Omental fat pad (tissue), 4 donors: ENCODE measurements at places on chromosomes 12 and 14.
A peak's percentile ranks its signal among the peaks of the same experiment; 100 is the strongest.

- no peak for DNase-seq
These were observed 14.5 kb upstream of the LLPH start for GRCh38 chr12:66144791-66145754.

DNA sequence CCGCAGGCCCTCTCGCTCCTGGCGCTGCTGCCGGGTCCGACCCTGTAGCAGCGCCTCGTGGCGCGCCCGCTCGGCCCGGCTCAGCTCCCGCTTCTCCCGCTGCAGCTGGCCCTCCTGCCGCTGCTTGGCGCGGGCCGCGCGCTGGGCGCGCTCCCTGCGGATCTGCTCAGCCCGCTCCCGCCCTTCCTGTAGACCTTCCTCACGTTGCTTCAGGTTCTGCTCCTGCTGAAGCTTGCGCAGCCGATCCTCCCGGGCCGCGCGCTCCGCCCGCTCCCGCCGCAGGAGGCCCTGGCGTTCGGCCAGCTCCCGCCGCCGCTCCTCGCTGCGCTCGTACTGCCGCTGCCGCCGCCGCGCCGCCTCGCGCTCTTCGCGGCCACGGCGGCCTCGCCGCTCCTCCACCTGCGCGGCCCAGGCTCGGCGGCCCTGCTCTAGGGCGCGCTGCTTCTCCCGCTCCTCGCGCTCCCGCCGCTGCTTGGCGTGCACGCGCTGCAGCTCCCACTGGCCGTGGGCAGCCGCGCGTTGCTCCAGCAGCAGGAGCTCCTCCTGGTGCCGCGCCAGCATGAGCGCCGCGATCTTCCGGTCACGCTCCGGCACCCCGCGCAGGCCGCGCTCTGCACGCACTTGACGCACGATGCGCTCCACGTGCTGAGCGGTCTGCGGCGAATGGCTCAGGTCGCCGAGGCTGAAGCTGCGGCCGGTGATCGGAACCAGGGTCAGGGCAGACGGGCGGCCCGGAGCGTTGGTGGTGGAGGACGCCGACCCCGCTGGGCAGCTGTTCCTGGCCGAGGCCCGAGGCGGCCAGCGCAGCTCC, 2.4 kb downstream of the CCDC177 start:
- no peak for DNase-seq

GRCh38 chr12:23729359-23729758, 220.1 kb downstream of the SOX5 start:
- DNase-seq = no peak

GRCh38 chr14:70600382-70601157, at the start of gene MED6:
Gene MED6, minus strand, starts transcription at chr14:70600655. Its CDS starts 18 bp downstream, at chr14:70600637.
- peak; percentile 51 for DNase-seq

GRCh38 chr12:40238266-40238902, 13.6 kb downstream of the LRRK2 start:
- no peak for DNase-seq

DNA sequence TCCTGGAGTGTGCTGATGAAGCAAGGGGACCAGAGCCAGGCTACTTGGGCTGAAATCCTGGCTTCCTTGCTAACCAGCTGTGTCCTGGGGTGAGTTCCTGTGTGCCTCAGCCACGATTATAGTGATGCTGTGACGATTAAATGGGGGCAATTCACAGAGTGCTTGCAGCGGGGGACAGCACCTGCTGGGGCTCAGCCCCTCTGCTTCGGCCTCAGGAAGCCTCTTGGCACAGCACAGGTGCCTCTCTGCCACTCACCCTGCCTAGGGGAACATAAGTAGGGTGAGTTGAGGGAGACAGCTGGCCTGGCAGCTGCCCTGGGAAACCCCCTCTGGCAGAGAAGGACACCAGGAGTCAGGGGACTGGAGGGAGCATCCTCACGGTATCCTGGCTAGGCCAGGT, 9.4 kb downstream of the KRT80 start:
- DNase-seq = no peak

- no peak for DNase-seq
These were observed 144.7 kb downstream of the ALX1 start for GRCh38 chr12:85424581-85425348.

DNA sequence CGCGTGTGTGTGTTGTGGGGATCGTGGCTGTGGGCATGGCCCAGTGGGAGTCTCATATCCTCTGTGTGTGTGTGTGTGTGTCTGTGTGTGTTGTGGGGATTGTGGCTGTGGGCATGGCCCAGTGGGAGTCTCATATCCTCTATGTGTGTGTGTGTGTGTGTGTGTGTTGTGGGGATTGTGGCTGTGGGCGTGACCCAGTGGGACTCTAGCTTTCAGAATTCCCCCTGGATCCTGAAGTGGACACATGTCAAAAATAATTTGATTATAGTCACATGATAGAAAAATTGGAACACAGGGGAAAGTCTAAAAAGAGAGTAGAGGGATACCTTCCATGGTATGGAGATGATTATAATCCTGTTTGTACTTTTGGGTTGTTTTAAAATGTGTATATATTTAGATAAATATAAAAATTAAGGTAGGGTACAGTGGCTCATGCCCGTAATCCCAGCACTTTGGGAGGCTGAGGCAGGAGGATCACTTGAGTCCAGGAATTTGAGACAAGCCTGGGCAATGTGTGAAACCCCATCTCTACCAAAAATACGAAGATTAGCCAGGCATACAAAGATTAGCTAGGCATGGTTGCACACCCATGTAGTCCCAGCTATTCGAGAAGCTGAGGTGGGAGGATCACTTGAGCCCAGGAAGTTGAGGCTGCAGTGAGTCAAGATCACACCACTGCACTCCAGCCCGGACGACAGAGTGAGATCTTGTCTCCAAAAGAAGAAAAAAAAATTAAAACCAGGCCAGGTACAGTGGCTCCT, 11.0 kb downstream of the PAPLN start:
- no peak for DNase-seq

DNA sequence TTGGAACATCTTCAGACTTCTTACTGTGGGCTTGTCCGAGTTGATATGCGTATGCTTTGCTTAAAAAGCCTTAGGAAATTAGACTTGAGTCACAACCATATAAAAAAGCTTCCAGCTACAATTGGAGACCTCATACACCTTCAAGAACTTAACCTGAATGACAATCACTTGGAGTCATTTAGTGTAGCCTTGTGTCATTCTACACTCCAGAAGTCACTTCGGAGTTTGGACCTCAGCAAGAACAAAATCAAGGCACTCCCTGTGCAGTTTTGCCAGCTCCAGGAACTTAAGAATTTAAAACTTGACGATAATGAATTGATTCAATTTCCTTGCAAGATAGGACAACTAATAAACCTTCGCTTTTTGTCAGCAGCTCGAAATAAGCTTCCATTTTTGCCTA, 8.8 kb downstream of the LRR1 start:
- DNase-seq = no peak

DNA sequence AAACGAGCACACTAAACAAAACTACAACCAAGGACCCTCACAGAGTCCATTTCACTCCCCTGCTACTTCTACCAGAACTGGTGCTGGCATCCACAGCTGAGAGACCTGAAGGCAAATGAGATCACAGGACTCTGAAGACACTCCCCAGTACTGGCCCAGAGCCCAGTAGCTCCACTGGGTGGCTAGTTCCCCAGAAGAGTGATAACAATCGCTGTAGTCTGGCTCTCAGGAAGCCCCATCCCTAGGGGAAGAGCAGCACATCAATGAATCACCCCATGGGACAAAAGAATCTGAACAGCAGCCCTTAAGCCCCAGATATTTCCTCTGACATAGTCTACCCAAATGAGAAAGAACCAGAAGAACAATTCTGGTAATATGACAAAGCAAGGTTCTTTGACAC, 190.7 kb upstream of the BMP4 start:
- DNase-seq = no peak

DNA sequence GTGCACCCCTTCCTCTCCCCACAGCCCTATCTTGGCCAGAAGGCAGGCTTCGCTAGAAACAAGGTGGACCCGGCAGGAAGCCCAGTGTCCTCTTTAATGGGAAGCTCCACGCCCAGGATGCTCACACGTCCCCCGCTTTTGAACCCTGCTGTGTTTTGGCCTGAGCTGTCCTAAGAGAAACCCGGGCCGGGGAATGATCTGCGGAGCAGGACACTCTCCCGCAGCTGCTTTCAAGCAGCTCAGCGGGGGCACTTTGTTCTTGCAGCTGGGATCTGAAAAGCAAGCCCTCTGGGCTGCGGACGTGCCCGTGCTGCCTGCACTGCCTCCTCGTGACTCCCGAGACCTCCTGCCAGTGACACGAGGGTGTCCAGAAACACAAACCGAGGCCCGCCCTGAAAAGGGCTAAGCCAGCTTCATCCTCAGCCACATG, 30.0 kb downstream of the SCARB1 start:
- no peak for DNase-seq

- no peak for DNase-seq
These were observed 81.4 kb upstream of the KRAS start for GRCh38 chr12:25332143-25332542.

DNA sequence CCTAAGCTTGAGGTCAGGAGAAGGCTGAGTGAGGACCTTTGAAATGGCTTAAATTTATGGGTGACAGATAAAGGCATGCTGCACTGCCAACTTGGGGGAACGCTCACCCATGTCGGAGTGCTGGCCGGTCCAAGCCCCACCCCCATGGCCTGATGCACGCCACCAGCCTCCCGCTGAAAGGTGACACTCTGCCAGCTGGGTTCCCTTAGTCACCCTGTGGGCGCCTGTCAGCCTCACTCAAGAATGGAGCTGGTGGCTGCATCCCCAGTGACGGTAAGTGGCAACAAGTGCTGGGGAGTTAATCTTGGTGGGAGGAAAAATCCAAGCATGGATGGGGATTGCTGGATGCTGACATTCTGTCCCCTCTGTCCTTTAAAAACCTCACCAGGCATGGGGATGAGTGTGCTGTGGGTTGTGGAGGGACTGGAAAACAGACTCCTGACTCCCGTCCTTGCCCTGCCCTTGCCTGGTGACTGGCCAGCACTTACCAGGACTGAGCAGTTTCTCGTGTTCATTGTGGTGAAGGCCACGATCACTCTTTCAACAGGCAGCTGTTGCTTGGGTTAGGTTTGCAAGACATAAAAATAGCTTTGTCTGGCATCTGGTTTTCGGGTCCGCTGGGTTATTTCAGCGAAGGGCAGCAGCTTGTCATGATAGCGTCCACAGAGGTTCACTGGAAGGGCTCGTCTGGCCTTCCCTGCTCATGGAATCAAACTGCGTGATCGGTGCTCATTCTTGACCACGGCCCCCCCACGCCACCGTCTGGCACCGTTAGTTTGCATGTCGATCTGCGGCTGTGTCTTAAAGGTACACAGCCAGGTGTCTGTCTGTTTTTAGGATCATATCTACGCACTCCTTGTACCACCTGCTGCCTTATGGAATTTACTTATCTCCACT, 15.0 kb downstream of the ACACB start:
- DNase-seq = no peak

- no peak for DNase-seq
These were observed 157.4 kb downstream of the DACT1 start for GRCh38 chr14:58794993-58795762.

GRCh38 chr12:91326058-91327027, 143.7 kb upstream of the DCN start:
- DNase-seq = peak; percentile 35

DNA sequence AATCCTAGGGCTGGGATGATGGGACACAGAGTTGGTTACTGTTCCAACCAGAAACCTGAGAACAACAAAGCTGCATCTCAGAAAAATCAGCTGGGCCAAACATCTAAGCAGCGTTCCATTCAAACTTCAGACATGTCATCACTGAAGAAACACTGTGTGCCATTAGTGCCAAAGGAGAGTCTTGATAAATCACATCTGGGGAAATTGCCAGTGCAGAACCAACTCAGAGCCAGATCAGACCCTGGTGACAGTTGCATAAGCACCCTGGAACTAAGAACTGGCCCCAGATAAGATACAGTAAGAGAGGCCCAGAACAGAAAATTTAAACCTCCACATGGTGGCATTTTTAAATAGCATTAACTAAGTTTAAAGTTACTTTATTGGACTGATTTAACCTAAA, 482.8 kb downstream of the PRKD1 start:
- DNase-seq = no peak

DNA sequence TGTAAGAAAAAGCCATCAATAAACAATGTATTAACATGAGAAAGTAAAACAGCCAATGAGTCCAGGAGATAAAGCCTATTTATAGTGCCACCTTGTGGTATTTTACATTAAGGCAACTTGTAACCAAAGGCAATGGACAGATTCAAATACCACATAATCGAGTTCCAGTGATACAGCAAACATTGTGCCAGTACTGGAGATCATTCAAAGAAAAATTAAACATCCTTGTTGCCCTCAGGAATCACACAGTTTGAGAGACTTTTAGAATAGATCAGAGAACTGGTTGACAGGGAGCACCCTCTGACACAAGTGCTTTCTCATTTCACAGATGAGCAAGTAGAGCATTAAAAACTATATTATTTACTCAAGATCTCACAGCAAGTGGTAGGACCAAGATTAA, 98.1 kb downstream of the DDHD1 start:
- no peak for DNase-seq

GRCh38 chr14:91225025-91225424, 19.5 kb downstream of the GPR68 start:
- no peak for DNase-seq

DNA sequence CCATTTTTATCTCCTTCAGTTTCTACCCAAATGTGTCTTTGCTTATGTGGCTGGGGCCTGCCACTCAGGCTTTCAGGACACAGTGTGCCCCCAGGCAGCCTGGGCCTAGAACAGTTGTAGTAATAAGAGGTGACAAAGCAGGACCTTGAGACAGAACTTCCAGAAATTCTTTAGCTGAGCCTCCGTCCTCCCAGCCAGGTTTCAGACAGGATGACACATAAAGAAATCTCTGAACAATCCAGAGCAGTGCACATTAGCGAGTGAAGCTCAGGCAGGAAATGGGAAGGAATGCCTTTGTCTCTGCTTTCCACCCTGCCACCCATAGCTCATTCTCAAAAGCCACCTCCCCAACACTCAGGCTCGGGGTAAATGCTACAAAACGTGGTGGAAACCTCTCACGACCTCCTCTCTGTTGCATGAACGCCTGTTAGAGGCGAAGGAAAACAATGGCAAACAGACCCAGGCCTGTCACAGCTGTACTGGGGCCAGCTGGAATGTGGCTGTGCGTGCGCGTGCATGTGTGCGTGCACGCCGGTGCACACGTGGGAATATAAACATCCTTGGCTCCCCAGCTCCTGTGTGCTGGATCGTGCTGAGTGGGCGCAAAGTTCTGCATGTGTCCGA, 286.7 kb downstream of the ZFP36L1 start:
- DNase-seq = no peak

- no peak for DNase-seq
These were observed 89.8 kb downstream of the B4GALNT3 start for GRCh38 chr12:549476-550082.

DNA sequence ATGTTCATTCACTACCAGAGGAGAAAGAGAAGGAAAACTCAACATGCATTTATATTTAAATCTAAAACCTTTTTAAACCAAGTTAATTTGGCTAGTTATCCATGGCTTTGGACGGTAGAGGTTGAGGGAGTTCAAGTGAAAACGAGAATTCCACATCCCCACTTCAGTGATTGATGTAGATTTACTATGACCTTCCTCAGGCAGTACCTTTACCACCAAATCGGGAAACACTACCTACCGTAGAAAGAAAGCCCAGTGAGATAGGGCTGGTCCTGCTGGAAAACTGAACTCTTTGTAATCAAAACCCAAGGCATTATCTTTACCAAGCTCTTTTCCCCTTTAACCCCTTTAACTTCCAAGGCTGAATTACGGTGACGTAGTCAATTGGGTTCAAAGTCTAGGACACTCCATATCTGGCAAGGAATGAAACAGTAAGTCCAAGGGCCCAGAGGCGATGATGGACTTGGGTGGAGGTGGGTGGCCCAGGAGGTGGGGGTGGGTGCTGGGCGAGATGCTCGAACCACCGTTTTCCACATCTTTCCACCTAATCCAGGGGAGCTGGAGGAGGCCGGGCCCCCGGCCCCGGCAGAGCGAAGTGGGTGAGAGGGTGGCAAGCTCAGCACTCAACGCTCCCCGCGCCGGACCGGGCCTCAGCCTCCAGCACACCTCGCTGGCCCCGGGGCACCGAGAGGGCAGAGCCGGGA, 618 bp downstream of the SEC23A start:
- DNase-seq = no peak
